ENCODE measurements at places on chromosomes 4 and X.

DNA sequence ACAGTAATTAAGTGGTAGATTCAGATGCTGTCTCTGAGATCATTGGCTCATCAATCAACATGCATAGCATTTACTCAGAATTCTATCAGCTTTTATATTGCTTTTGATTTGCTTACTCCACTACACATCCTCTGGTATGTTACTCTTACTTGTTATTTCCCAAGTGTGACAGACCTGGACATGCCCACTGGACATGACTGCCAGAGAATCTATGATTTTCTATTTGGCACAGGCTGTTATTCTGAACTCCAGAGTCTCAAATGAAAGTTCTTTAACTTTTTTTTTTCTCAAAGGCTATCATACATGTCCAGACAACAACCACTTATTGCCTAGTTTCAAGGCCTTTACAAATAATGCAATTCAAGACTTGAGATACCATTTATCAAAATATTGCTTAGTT is 116.1 kb upstream of the ARHGAP24 start:
- DNase-seq: no peak

GRCh38 chrX:56793521-56794320 is 64.7 kb downstream of the NBDY start:
- DNase-seq: no peak

- peak; percentile 47 for DNase-seq
Measured at GRCh38 chr4:152684007-152684406, 4.2 kb upstream of the TMEM154 start.

- DNase-seq: no peak
Measured at GRCh38 chr4:26051240-26051639, 137.2 kb downstream of the SMIM20 start.

GRCh38 chr4:124633285-124633941 is 79.1 kb downstream of the ANKRD50 start:
- no peak for DNase-seq

GRCh38 chr4:98574816-98575215 is 83.6 kb downstream of the TSPAN5 start:
- DNase-seq: no peak

DNA sequence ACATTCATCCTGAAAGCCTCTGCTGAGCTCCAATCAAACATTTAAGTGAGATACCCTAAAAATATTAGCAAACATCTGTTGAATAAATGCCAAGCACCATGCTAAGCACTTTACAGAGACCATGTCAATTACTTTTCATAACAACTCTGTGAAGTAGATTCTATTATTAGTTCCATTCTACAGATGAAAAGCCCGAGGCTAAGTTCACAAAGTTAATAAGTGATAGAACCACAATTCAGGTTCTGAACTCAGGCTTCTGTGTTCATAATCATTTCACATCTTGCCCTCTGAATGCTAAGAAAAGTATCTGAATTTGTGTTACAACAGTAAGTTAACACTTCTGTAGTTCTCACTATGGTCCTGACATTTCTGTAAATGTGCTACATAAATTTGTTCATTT is 27.4 kb downstream of the SEL1L3 start:
- no peak for DNase-seq

- no peak for DNase-seq
Measured at GRCh38 chr4:84342161-84342560, 156.9 kb downstream of the NKX6-1 start.

DNA sequence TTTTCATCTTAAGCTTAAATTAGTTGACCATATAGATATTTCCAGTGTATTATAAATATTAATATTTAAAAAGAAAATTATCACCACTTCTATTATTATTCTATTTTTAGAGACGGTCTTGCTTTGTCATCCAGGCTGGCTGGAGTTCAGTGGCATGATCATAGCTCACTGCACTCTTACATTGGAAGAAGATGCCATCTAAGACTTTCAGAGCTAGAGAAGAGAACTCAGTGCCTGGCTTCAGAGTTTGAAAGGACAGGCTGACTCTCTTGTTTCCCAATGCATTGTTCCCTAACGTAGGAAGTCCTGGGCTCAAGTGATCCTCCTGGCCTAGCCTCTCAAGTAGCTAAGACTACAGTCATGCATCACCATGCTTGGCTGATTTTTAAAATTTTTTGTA is 75.9 kb downstream of the FIP1L1 start:
- no peak for DNase-seq

DNA sequence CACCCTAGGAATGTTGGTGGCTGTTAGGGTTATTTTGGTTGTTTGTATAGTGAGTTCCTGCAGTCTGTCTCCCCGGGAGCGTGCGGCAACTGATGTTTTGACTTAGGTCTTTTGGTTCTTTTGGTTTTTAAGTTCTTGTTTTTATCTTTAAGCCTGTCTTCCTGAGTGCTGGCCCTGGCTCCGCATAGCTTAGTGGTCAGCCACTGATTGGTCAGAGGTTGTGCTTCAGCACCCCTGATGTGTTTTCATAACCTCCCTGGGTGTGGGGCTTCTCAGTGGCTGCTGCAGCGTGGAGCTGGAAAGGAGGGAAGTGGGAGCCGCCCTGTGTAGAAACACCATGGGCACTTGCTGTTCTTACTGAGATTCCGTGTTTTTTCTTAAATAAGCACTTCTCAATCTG is 5.1 kb downstream of the PIGG start:
- no peak for DNase-seq

DNA sequence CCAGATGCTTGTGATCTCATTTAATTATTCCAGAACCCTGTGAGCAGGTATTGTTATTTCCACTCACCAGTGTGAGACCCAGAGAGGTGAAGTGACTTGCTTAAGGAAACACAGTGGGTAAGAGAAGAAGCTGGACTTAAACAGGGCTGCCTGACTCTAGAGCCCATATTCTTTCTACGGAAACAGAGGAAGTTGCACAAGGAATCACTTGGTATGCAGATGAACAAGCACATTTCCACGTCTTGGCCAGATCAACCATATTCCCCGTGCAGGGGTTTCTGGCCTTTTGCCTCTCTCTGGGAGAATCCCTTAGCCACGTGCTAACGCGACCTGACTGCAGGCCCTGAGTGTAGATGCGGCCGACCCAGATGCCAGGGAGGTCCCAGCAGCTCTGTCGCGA is 195.5 kb upstream of the ATP6AP2 start:
- peak; percentile 30 for DNase-seq

DNA sequence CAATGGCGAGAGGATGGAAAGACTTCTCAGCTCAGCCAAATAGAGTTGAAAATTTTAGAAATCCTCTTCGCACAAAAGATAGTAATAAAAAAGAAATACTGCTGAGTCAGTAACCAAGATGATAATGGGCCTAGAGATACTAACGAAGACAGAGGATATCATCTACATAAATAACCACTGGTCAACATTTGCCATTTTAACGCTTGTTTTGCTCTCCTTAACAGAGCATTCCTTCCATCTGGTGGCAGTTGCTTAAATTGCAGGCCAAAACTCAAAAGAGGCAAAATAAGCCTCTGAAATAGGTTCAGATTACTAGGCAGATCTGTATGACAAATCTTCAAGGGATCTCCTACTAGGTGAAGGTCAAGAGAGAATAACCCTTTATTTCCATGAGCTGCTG is 51.7 kb upstream of the MCF2 start:
- DNase-seq: no peak

DNA sequence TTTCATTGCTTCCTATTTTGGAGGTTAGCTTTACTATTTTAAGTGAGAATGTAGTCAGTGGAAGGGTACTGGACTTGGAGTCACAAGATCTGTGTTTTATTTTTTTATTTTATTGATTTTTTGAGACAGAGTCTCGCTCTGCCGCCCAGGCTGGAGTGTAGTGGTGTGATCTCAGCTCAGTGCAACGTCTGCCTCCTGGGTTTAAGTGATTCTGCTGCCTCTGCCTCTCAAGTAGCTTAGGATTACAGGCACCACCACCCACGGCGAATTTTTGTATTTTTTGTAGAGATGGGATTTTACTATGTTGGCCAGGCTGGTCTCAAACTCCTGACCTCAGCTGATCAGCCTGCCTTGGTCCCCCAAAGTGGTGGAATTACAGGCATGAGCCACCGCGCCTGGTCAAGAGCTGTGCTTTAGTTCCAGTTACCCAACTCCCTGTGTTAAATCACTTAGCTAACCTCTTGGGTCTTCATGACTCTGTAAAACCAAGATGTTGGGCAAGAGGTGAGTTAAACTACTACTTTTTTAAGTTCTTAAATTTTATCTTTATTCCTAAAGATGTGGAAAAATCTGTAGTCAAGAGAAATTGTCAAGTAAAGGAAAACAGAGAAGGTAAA is 11.2 kb downstream of the USP9X start:
- peak; percentile 19 for DNase-seq

DNA sequence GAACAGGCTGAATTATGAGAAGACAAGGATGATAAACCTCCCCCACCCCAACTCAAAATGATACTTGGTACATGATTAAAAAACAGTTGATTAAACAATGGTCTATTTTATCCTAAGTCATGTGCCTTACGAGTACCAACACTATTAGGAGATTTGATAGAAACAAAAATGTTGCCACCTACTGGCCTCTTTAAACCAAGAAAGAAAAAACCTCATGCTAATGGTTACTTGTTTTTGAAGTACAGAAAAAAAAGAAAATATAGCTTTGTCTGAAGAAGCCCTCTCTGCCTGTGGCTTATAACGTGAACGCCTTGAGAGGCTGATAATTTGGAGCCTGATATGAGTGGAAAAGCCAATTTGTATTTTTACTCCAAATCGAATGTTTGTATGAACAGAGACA is 538.2 kb downstream of the DMD start:
- no peak for DNase-seq

GRCh38 chr4:163863082-163863481 is 368.6 kb downstream of the TMA16 start:
- DNase-seq: no peak

- DNase-seq: no peak
Measured at GRCh38 chr4:147480891-147481576, at the start of gene EDNRA. Gene EDNRA (plus strand): TSS chr4:147481097. CDS start chr4:147485682, 4,585 bp downstream.

DNA sequence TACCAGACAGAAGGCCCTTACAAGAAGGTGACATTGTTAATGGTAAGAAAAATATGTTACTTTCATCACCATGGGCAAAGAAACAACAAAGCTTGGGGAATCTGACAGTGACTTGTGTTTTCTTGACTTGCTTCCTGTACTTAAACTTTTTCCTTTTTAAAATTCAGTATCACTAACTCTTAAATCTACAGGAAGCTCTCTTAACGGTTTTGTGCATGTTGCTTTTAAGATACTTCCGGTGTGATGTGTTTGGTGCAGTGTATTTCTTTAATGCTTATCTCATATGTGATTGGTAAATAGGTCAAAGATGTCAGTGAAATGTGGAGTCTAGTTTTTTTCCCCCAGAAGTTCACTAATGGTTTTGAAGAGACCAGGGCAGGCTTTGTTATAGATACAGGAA is 45.2 kb downstream of the ADH5 start:
- DNase-seq: no peak

DNA sequence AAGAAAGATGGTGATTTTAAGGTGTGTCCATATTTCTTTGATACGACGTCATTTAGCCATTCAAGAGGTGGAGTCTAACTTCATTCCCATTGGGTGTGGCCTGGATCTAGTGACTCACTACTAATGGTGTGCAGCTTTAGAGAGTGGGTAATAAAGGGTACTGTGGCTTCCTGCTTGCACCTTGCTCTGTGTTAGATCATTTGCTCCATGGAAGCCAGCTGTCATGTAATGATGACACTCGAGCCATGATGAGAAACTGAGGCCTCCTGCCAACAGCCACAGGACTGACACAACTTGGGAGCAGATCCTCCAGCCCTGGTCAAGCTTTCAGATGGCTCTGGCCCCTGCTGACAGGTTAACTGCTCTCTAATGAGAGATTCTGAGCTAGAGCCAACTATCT is 82.0 kb downstream of the UNC5C start:
- DNase-seq: no peak

GRCh38 chrX:86192827-86193226 is 44.6 kb downstream of the DACH2 start:
- no peak for DNase-seq

DNA sequence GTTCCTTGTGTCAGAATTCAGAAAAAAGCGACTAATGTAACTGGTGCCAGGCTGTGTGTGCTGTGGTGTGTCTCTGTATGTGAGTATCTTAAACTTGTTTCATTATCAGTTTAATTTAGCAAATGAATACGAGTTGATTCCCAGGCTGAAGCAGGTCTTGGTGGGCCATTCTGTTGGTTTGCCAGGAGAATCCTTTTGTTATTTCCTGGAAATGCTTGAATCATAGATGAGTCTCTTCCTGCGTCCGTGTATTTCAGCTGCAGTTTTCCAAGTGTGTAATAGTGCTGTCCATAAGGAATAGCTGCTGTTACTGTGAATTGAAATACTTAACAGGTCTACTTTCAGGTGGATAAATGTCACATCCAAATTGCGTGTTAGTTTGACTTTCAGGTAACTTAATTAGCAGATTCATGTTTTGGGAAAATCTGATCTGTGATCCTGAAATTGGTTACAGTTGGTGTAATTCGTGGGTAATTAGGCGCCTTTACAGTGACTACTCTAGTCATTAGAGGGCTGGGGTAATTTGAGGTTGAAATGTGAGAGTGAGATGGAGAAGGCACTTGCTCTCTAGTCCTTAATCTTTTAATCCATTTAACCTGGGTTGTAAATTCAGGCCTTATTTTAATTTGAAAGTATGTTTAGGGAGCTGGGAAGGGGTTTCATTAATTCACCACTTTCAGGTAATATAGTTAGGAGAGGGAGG is 23.8 kb downstream of the TMEM131L start:
- DNase-seq: no peak

- DNase-seq: no peak
Measured at GRCh38 chr4:100417565-100417964, 100.3 kb downstream of the EMCN start.

DNA sequence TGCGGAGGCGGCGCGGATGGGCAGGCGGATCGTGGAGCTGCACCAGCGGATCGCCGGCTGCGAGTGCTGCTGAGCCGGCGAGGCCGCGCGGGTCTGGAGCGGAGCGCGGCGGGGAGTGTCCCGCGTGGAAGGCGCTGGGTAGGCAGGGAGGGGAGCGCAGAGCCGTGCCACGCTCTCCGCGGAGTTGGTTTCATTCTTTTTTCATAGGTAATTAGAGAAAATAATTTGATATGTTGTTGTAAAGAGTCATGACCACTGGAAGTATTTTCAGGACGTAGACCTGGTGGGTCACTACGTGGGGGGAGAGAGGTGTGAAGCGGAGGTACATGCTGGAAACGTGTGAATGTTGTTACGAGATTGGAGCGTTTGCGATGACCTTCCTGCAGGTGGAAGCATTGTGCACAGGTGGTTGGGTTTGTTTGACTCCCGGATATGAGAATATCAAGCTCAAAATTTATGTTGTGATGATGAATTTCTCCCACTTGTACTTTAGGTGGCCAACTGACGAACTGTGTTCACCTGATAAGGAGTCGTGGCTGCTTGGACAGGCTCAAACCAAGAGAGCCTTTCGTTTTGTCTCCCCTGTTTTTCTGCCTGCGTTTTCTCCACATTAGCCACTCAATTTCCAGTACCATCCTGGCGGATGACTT is 19.1 kb upstream of the S100P start:
- DNase-seq: no peak

GRCh38 chr4:36815536-36815935 is 429.0 kb upstream of the NWD2 start:
- DNase-seq: no peak

GRCh38 chr4:4539481-4539880 is 2.4 kb downstream of the STX18 start:
- DNase-seq: peak; percentile 70

- no peak for DNase-seq
Measured at GRCh38 chrX:119695535-119696050, 2.6 kb upstream of the SEPTIN6 start.

GRCh38 chr4:87838890-87839591 is 6.3 kb downstream of the MEPE start:
- DNase-seq: peak; percentile 63

- DNase-seq: no peak
Measured at GRCh38 chr4:169921237-169921636, 105.0 kb downstream of the MFAP3L start.

Data from suppressor macrophage treated with lipopolysaccharide for 1 hour (primary cell).